HS-27A (cell line): ENCODE measurements at places on chromosomes 7 and 10.

DNA sequence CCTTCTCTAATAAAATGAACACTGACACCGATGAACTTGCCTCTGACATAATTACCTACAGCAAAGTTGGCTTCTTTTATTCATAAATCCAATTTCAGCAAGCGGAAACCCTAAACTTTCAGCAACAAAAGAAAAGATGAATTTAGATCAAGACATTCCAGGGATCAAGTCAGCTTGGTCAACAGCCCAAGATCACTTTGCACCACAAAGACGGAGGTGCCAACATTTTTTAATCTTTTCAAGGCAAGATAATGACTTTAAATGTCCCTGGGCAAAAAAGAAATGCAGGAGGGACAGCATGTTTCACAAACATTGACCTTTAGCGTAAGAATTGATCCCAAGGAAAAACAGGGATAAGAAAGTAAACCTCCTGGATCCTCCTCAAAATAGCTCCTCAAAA lies 636.9 kb downstream of the PARD3 start:
- DNase-seq = no peak

DNA sequence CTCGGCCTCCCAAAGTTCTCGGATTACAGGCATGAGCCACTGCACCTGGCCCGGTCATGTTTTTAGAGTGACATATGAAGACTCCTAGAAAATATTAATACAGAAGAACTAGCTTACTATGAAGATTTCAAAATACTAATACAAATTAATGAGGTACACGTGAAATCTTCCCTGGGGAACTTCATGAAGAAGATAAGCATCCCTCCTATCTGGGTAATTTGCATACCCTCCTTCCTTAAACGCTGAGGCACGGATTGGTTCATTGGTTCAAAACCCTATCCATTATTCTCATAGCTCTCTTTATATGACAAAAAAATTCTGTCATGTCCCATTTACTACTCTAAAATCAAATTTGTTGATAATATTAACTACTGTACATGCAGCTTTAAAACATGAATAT lies 224.8 kb upstream of the KLF14 start:
- no peak for DNase-seq

GRCh38 chr10:21329995-21330627 lies 195.4 kb downstream of the SKIDA1 start:
- no peak for DNase-seq

GRCh38 chr10:31000867-31001266 lies 30.8 kb downstream of the ZNF438 start:
- DNase-seq = no peak

DNA sequence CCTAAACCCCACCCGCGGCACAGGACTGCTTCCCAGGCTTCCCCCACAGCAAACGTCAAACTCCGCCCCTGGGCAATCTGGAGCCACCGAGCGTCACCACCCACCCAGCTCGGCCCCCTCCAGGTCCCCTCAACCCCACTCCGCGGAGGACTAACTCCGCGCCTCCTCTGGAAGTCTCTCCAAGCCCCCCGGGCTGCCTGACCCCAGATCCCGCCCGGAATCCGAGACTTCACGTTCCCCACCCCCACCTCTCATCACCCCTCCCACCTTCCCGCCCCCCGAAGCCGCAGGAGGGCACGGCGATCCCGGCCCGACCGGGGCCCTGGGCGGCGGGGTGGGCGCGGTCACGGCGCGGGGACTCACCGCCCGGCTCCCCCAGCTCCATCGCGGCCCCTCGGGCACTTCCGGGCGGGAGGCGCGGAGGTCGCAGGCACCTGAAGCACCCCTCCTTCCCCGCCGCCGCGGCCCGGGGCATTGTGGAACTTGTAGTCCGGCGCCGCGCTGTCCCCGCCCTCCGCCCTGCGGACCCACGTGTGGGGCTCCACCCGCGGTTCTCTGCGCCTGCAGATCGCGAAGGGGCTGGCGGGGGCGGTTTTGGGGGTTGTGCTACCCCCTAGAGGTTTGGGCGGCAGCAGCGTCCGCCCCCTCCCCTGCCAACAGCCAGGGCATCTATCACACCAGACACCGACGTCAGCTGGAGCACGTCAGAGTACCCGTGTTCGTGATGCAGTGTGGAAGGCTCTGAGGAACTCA lies at the start of gene TMUB1:
TSS of gene TMUB1 (minus strand) at position 423 of the 753 bp plus-strand sequence. CDS start 930 bp downstream, outside the sequence.
- DNase-seq = no peak
